ENCODE measurements at places on chromosomes 7 and 10.

DNA sequence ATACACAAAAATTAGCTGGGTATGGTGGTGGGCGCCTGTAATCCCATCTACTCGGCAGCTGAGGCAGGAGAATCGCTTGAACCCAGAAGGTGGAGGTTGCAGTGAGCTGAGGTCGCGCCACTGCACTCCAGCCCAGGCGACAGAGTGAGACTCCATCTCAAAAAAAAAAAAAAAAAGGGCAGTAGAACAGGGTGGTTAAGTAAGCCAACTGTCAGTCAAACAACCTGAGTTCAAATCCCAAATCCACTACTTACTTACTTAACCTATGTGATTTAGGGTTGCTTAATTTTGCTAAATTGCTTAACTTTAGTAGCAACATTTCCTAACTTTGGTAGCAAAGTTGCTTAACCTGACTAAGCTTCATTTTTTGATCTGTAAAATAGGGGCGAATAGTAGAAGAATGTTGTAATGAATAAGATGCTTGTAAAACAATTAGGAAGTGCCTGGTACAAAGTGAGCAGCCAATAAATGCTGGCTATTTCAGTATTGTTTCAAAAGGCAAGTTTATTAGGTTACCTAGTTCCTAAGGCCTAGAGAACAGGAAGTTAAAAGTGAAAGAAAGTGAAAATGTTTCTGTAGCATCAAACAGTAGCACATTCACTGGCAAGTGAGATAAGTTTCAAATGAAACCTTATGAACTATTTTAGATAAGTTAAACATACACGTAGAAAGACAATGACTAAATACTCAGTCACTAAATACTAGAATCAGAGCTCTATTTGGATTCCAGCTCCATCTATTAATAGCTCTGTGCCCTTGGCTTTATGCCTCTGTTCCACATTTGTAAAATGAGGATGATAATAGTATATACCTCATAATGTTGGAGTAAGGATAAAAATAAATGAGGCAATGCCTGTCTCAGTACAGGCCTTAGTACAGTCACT, 64.3 kb downstream of the HOXA1 start:
- DNase-seq: no peak

- DNase-seq: no peak
These were observed 202.6 kb upstream of the FOXK1 start for GRCh38 chr7:4479367-4480039.

GRCh38 chr10:88830643-88831268, 20.9 kb downstream of the ANKRD22 start:
- no peak for DNase-seq

- no peak for DNase-seq
These were observed 99.7 kb upstream of the TARP start for GRCh38 chr7:38373155-38373554.

- DNase-seq: no peak
These were observed 331.2 kb downstream of the ACTR3B start for GRCh38 chr7:153090764-153091163.

- DNase-seq: no peak
These were observed 721 bp downstream of the ARL3 start for GRCh38 chr10:102713539-102713813.

GRCh38 chr10:13739183-13739582, 152.4 kb downstream of the PRPF18 start:
- DNase-seq: no peak

GRCh38 chr10:106716381-106716780, 448.1 kb downstream of the SORCS1 start:
- DNase-seq: no peak

GRCh38 chr7:6727663-6728062, 20.9 kb upstream of the ZNF12 start:
- DNase-seq: no peak

GRCh38 chr10:35347121-35347562, 10.8 kb downstream of the CCNY start:
- no peak for DNase-seq

DNA sequence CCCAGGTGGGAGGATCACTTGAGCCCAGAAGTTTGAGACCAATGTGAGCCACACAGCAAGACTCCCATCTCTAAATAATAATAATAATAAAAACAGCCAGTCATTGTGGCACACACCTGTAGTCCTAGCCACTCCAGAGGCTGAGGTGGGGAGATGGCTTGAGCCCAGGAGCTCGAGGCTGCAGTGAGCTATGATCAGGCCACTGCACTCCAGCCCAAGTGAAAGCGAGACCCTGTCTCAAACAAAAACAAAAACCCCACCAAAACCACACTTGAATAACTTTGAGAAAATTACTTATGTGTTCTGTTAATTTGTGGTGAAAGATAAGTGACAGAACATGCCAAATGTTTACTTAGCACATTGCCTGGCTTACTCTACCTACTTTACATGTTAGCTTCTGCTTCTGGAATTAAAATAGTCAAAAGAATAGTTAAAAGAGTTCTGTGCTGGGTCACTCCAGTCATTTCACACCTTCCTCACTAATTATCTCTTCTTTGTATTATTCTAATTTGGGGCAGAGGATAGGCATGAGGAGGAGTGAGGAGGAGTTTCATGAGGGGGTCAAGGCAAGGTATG, 9.8 kb downstream of the TMEM60 start:
- DNase-seq: no peak

DNA sequence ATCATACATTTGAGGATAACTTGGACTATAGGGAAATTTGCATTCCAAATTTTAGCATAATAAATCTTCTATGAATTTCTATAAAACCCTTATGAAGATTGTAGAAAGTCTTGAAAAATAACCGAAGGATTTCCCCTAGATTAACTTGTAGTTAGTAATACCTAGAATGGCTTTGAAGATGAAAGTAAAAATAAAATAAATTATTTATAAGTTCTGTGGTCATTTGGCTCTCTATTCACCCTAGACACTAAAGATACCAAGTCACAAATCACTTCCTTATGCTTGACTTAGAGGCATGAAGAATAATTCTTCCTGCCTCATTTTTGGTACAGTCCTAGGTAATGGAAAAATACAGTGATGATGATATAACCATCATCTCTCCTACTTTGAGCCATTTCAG, 79.3 kb downstream of the CSTF2T start:
- no peak for DNase-seq

DNA sequence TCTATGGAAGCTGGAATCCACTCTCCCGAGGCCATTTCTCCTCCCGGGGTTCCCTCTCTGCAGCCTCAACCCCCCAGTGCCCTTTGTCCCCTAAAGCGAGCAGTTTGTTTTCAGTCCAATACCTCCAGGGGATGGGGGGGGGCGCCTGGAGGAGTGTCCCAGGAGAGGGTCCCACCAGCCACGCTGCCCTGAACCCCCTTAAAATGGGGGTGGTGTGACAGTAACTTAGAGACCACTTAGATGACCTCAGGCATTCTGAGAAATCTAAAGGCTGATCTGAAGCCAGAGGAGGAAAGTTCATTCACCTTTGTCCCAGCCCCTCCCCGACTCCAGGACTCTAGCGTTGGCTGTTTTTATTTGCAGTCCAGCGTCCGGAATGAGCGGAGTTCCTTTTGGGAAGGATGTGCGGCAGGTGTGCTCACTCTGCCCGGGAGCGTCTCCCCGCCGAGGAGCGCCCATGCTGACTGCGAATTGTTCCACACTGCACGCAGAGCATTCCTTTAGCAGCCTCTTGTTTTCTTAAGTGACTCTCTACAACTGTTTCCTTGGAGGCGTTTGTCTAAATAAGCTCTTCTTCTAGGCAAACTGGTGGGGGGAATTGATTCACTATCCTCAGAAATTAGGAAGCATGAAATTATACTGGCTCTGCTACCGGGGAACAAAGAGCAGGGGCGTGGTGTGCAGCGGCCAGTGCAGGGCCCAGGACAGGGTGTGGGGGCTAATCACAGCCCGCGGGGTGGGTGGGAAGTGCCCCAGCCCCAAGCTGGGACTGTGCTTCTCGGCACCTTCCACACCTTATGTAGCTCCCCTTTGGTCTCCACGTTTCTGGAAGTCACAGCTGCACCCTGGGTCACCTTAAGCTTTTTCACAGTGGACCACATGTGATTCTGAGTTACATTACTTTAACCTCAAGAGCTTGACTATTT, 46.3 kb downstream of the SYPL1 start:
- DNase-seq: no peak

DNA sequence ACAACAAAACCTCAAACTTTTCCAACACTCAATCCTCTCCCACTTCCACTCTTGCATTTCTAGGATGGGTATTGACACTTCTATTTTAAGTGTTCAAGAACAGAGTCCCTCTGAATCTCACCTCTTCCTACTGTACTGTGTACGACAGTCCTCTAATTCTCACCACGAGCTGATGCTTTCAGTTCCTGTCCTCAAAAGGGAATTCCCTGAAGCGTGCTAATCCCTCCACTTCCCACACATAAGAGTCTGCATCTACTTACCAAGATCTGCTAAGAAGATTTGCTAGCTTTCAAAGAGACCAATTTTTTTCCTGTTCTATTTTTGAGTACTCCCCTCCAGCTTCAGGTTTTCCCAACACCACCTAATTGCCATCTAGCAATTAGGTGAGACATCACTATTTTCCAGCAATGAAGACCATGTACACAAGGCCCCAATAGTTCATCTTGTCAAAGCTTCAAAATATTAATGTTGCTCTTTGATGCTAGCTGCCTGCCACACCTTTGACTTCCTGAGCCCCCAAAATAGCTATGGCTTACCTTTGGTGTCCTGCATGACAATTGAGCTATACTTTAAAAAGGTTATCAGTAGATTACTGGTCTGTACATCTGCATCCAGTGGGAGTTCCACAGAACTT, 54.4 kb downstream of the ARMH3 start:
- DNase-seq: peak; percentile 7

- no peak for DNase-seq
These were observed 8.7 kb downstream of the PDSS1 start for GRCh38 chr10:26706206-26706605.

GRCh38 chr7:91835091-91835825, 45.2 kb downstream of the MTERF1 start:
- DNase-seq: no peak

GRCh38 chr10:92290076-92290836, 622 bp downstream of the CPEB3 start:
- DNase-seq: peak; percentile 32

GRCh38 chr10:59225211-59225610, 48.8 kb downstream of the PHYHIPL start:
- no peak for DNase-seq

DNA sequence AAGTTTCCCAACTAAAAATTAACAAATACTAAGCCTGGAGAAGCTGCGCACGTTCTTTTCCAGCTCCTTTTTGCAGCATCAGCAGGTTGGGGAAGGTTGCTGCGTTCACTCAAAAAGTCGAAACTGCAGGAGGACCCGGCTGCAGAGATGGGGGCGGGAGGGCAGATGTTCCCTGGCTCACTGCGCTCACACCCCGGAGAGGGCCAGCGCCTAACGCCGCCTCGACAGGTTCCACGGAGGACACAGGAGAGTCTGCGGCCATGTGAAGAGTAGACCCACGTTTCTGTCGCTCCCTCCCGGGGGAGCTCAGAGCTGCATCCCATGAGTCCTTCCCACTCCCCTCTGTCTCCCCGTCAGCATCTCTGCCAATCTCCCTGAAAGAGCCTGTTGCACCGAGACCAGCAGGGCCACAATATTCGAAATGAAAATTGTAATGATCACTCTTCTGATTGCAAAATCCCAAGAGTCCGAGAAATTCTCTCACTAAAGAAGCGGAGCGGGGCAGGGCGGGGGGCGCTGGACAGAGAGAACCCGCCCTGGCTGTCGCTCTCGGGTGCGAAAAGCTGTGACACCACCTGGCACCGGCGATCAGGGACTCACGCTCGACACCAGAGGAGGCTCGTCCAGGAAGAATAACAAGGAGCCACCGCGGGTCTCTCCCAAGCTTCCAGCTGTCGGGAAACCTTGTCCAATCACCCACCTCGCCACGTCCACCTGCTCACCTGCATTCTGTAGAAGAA, 131.5 kb upstream of the PFKP start:
- no peak for DNase-seq

DNA sequence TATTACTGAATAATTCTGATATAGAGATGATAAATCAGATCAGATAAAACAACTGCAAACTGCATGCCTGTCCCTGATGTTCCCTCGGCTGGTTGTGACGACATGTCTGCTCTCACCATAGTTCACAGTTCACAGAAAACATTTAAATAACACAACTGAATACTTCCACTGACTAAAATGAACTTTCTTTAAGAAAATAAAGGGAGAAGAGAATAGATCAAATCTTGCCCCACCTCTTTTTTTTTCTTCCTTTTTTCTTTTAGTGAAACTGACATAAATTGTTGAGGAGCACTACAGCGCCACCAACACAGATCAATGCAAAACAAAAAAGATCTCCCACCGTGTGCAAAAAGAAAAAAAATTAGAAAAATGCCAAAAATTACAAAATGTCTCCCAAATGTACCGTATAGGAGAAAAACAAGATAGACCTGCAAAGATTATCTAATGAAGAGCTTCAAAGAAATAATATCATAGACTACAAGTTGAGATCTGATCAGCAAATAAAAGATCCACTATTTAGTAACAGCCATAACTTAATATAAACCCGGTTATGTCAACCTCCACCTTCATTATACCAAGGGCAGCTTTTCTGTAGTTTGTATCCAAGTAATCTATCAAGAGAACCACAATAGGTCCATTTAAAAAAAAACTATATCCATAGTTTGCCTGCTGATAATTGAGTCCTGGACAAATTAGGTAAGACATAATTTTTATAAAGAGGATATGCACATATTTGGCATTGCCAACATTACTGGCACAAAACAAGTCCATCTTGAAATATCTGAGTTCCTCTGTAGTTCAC, 30.7 kb upstream of the EPC1 start:
- peak; percentile 43 for DNase-seq

GRCh38 chr7:27616914-27617548, 45.7 kb downstream of the HIBADH start:
- DNase-seq: no peak

DNA sequence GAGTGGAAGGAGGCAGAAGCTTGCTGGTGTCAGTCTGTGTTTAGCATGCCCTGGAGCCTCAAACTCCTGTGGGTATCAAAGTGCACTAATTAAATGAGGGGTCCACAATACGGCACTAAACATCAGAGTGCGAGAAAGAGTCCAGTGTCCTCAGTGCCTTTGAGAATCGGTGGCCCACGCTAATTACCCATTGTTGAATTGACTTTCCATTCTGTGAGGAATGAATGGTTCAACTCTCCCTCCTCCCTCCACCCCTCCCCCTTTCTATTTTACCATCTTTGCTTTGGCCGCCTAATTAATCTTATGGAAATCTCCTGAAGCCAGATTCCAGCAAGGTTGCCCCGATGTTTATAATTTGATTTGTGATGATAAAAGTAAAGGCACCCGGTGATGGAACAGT, 217.8 kb downstream of the TFEC start:
- no peak for DNase-seq

DNA sequence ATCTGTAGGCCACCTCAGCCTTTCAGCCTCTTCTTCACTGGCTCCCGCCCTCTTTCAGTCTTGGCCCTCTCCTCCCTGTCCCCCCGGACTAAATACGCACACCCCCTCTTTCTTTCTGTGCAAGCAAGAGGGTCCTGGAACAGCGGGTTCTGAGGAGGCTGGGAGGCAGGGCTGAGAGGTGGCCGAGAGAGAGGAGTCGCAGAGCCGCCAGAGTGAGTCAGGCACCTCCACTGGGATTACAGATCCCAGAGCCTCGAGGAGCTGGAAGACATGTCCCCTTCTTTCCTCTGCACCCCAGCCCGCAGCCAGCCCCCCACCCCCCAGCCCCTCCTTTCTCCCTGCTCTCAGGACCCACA, 182 bp downstream of the CCDC136 start:
- DNase-seq: no peak

All from CD4-positive, alpha-beta T cell treated with Interleukin-4 for 1 hour (primary cell).